ENCODE measurements at places on chromosomes 13 and 19.
A peak's percentile ranks its signal among the peaks of the same experiment; 100 is the strongest.

- DNase-seq = no peak
These were observed 8.7 kb downstream of the FCAR start for GRCh38 chr19:54882758-54883157.

- no peak for DNase-seq
These were observed 38.4 kb downstream of the ZDHHC20 start for GRCh38 chr13:21420706-21421105.

- DNase-seq = no peak
These were observed 462.5 kb downstream of the KLF5 start for GRCh38 chr13:73521290-73521624.

- no peak for DNase-seq
These were observed 48.6 kb downstream of the B3GLCT start for GRCh38 chr13:31248361-31248760.

GRCh38 chr13:75792526-75793187 lies 156.5 kb downstream of the LMO7 start:
- DNase-seq = peak; percentile 27

DNA sequence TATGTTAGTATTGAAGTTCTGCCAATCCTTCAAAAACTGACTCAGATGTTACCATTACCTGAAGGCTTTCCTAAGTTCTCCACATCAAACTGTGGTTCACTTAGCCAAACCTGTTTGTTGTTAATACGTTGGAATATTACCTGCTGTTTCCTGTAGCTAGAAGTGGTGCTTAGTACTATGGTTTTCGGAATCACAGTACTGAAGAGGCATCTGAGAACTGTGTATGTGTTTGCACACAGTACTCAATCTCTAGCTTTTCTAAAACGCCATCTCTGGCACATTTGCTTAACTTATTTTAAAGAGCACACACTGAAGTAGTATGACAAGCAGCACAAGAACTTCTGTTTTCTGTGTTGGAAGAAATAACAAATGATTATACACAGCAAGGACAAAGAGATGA lies 248.2 kb downstream of the SHISA2 start:
- no peak for DNase-seq

GRCh38 chr13:75705395-75705794 lies 69.3 kb downstream of the LMO7 start:
- DNase-seq = no peak

DNA sequence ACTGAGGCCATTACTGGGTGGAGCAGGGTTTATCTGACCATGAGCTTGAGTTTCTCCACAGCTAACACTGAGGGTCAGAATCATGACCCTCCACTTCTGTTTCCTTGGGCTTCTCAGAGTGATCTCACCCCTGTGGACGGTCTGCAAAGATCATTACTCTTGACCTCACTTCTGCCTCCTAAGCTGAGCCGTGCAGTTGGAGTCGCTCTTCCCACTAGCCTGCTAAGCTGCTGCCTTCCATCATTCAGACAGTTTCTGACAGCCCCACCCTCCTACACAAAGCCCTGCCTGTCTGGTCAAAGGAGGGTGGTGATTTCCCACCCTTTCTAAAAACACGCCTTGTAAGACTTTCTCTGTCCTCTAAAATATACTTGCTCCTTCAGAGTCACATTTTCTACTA lies 9.3 kb upstream of the FRY start:
- DNase-seq = no peak

- DNase-seq = no peak
These were observed 17.7 kb upstream of the CSNK1G2 start for GRCh38 chr19:1923319-1923718.

DNA sequence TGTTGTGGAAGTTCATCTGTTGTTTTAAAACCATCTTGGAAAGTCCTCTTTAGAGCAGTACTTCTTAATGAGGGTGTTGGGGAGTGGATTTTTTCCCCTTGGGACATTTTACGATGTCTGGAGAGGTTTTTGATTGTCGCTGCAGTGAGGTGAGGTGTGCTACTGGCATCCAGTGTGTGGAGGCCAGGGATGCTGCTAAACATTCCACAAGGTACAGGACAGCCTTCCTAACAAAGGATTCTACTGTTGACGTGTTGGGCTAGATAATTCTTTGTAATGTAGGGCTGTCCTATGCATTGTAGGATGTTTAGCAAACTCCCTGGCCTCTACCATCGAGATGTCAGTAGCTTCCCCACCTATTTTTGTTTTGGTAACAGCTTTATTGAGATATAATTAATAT lies 33.3 kb downstream of the NAA16 start:
- DNase-seq = no peak

DNA sequence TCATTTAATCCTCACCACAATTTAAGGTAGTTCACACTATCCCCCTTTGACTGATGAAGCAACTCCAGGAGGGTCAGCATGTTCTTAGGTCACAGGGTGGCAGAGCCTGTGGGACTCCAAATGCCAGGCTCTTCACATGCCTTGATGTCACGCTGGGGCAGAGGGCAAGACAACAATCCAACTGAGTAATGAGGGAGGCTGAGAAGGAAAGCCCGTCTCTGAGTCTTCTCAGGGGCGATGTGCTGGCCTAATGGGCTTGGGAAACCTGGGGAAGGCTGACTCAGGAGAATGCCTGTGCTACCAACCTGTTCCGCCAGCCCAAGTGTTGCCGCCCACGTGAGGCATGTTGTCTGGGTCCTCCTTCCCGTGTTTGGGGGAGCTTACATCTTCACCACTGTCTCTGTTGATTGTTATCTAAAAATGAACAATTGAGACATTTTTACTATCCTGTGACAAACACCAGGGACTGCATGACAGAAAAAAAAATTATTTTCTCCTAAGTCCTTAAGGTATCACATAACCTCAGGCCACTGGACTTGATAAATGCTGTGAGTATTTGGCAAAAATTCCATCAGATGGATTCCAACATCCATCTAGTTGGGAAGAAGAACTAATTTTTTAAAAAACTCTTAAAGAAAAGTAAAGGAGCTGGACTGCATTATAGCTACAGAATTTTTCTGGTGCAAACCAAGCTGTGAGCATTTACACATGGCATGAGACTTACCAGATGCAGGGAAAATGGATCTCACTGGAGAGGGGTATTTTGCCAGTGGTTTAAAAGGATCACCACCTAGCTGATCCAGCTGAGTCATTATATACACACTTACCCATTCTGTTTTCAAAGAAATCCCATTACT lies 157.5 kb downstream of the RGCC start:
- DNase-seq = no peak

- DNase-seq = no peak
These were observed 12.2 kb downstream of the WIZ start for GRCh38 chr19:15437355-15438123.

Measured in pancreas (tissue), 10 donors.